Stimulated activated CD8-positive, alpha-beta memory T cell treated with anti-CD3 and anti-CD28 coated beads, Interleukin-4, amount 100 ng/mL, for 1 hour (primary cell): ENCODE measurements at places on chromosomes 1 and 21.

GRCh38 chr1:32055416-32055815, 17.3 kb upstream of the TMEM39B start:
- no peak for DNase-seq

- no peak for DNase-seq
Measured at GRCh38 chr1:20248971-20249612, 41.6 kb upstream of the VWA5B1 start.

- DNase-seq = no peak
Measured at GRCh38 chr1:176976225-176976624, 188.3 kb downstream of the ASTN1 start.

DNA sequence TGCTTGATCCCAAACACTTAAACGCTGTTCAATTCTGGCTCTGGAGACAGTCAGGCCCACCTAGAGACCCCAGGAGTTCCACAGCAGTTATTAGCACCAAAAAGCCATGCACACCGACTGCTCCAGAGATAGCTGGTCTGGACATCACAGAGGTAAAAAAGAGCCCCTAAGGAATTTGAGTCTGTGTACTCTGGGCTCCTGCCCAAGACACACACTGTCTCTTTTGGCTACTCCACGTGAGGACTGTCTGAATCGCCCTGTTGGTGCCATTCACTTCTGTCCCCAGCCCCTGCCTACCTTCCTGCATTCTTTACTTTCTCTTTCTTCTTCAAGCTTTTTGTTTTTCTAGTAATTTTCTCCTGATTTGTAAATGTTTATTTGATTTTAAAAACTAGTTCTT, 197.4 kb downstream of the ADGRL2 start:
- DNase-seq = no peak

DNA sequence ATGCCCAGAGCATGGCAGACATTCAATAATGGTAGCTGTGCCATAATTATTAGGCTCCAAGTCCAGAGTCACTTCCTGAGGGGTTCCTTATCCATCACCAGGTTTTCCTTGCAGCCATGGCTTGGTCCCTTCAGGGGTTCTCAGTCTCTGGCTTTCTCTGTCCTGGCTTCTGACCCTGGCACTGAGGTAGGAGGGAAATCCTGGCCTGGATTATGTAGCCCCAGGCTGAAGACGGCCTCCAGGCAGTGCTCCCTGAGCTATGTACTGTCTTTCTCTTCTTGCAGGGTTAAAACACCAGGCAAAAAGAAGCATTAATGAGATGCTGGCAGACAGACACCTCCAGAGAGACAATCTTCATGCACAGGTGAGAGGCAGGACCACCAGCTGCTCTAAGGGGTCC, 9.5 kb upstream of the PADI3 start:
- no peak for DNase-seq

DNA sequence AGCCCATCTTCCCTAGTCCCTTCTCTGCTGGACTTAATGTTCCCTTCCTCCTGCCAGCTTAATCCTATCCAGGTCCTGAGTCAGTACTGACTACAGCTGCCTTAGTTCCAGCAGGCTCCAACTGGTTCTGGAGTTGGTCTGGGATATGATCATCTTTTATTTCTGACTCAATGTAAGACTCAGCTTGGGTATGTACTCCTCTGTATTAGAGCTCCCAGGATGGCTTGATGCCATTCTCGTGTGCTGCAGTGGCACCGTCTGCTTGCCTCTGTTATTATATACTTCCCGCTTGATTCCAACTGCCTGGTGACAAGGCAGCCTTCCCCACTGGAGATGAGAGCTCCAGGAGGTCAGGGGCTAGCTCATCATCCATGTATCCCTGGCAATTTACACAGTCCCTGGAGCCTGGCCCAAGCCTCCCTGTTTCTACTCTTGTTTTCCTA, 164.4 kb upstream of the DPT start:
- DNase-seq = no peak

DNA sequence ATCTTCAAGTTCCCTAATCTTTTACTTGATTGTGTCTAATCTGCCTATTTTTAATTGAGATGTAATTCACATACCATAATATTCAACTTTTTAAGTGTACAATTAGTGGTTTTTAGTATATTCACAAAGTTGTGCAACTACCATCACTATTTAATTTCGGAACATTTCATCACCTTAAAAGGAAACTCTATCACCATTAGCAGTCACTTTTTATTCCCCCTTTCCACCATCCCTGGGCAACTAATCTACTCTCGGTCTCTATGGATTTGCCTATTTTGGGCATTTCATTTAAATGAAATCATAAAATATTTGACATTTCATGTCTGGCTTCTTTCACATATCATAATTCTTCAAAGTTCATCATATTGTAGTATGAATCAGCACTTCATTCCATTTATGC, 30.6 kb upstream of the HYI start:
- no peak for DNase-seq

DNA sequence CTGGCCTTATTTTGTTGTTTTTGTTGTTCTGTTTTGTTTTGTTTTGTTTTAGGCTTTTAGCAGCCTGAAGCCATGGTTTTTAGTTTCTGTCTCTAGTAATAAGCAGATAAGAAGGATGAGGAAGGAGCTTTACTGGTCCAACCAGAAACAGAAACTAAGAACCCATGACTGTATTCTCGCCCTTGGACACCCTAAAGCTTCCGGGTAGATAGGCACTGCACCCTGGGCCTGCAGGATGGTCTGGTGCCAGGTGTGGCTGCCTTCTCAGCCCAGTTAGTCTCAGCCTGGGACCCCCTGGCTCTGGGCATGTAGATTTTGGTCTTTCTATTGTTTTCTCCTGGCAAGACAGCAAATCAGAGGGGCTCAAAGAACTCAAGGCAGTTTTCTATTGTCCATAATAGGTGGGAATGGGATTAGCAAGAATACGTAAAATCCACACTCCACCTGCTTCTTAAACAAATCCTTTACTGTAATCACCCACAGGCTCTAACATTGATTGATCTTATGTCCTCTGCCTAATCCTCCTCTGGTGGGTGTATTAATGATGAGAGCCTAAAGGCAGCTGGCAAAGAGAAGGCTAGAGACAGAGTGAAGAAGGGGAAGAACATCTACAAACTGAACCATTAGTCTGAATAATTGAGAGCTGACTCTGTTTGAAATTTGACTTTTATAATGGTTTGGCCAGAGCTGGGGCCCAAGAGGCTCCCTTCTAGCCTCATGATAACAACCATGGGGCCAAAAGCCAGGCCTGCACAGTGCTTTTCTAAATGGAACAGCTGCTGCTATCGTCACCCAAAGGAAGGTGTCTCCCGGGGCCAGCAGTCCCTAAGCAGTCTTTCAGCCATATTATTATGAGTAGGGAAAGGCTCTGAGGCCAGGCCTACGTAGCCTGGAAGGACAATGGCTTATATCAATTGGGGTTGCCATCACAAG, 106.8 kb upstream of the ATP1A1 start:
- DNase-seq = no peak

- no peak for DNase-seq
Measured at GRCh38 chr1:199780948-199781670, 246.4 kb upstream of the NR5A2 start.

DNA sequence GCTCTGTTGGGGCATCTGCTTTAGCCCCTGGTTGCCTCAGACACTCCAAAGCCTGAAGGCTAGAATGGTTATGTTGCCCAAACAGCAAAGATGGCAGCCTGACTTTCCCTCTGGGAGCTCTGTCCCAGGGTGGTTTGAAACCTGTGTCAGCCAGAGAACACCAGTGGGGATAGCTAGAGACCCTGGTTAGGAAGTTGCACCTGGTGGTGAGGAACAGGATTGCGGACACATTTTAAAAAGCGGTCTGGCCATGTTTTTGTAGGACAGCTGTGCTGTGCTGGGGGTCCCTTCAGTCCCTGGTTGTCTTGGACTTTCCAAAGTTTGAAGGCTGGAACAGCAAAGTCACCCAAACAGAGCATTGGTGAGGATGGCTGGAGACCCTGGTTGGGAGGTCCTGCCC, 87.8 kb downstream of the DNM3 start:
- no peak for DNase-seq

GRCh38 chr1:25904943-25905679, 1.1 kb downstream of the STMN1 start:
- DNase-seq = peak; percentile 80

DNA sequence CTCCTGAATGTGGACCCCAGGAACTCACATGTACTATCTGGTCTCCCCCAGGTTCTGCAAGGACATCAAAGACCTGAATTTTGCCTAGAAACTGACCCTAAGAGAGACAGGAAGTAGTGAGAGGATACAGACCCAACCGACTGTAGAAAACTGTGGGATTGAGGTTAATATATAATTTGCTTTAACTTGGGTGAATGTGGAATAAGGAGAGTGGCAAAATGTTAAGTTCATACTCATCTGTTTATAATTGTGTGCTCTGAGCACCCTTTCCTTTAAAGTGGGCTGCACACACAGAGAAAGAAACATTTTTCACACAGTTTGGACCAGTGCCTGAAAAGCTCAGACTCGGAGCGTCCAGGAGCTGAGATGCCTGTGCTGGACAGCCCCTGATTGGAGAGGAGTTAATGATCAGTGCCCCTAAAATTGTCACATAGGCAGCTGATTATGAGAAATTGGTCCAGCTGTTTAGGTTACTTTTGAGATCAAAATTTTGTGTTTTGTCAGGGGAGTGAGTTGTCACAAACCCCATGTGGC, 37.2 kb downstream of the ROR1 start:
- no peak for DNase-seq

GRCh38 chr1:230682882-230683610, 30.9 kb downstream of the AGT start:
- no peak for DNase-seq

GRCh38 chr1:161114556-161114955, 3.3 kb downstream of the PFDN2 start:
- no peak for DNase-seq

GRCh38 chr1:35406103-35406502, 137.6 kb downstream of the ZMYM4 start:
- no peak for DNase-seq

DNA sequence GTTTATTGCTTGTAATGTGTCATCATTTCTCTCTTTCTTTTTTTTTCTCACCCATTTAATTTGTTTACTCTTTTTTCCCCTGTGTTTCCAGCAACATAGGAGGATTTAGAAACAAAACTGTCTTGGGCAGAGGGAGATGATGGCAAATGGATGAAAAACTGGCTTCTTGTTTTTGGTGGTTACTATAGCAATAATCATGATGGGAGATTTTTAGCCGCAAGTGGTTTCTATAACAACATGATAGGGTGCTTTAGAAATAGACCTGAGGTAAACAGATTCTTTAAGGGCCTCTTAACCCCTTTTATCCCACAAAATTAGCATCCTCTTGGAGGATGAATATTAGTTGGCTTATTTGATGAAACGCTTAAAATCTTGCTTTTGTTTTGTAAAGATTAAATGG, 51.6 kb downstream of the CRB1 start:
- no peak for DNase-seq

DNA sequence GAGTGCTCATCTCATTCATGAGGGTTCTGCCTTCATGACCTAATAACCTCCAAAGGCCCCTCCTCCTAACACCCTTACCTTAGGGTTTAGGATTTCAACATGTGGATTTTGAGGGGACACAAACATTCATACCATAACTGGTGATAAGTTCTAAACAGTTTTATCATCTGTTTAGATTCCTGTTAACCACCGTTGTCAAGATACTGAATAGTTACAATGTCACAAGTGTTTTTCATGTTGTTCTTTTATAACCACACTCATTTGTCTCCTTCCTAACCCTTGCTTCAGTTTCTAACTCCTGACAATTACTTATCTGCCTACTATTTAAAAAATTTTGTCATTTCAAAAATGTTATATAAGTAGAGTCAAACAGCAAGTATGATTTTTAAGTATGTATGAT, 86.0 kb downstream of the NCAM2 start:
- DNase-seq = no peak

GRCh38 chr21:17466166-17466565, 46.7 kb upstream of the CXADR start:
- no peak for DNase-seq
